H9 (cell line): ENCODE measurements at places on chromosomes 11 and 22. TPM values are rescaled to one million over a fixed set of nuclear protein-coding genes. Genes with fewer than 3 reads are reported as not detected.

Gene FBLN1
- 137 and 140 TPM in 2 replicates for total RNA-seq

Gene CCDC188
- not detected in 2 replicates for total RNA-seq

Gene DNAJB7
- total RNA-seq = not detected in 2 replicates

Gene MIAT
- 77.0 and 85.6 TPM in 2 replicates for total RNA-seq

Gene MMP3
- not detected in 2 replicates for total RNA-seq

Gene OR4D5
- total RNA-seq = not detected in 2 replicates

Gene INPP5J
- total RNA-seq = 4.7 and 4.9 TPM in 2 replicates

Gene PHOX2A
- total RNA-seq = 1.1 and 1.4 TPM in 2 replicates

DNA sequence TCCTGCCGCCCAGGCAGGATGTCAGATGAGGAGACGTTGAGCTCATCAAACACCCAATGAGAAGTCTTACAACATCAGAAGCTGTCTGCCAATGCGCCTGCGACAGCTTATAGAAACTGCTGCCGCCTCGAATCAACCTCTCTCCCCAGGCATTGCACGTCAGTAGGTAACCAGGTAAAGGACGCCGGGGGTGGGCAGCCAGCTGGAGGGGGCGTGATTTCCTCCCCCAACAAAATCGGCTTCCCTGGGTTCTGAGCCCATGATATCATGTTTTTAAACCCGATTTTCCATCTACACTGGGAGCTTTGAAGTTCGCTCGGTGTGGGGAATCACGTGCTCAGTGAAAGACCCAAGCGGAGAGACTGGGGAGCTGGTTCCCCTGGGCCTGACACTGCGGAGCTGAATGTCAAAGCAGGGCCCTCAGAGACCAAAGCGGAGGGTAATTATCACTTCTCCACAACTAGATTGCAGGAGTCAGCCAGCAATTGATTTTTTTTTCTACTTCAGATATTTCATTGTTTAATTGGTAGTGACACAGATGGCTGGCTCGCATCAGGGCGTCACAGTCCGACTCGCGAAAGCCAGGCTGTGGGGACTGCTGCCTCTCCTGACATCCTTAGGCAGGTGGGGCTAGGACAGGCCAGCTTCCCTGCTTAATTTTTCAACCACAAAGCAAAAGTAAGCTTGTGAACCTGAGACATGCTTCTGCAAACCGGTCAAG is 15.4 kb downstream of the FAM83F start:
- no peak overlapping the region for H3K27ac ChIP-seq
- peak overlapping the region; percentile 46; the same call in 2 of the 3 replicates for H3K4me3 ChIP-seq
- DNase-seq = no peak
- peaks cover 6% of the 10 kb centered on the region; the same call in 1 of the 2 replicates for H3K36me3 ChIP-seq

GRCh38 chr11:33018840-33019239 is 3.2 kb downstream of the DEPDC7 start:
- H3K27me3 ChIP-seq = no peaks in the 10 kb centered on the region
- peaks cover 2% of the 10 kb centered on the region; the same call in 1 of the 2 replicates for H3K4me1 ChIP-seq
- H3K36me3 ChIP-seq = no peaks in the 10 kb centered on the region
- H3K4me3 ChIP-seq = no peak overlapping the region
- H3K27ac ChIP-seq = no peak overlapping the region

DNA sequence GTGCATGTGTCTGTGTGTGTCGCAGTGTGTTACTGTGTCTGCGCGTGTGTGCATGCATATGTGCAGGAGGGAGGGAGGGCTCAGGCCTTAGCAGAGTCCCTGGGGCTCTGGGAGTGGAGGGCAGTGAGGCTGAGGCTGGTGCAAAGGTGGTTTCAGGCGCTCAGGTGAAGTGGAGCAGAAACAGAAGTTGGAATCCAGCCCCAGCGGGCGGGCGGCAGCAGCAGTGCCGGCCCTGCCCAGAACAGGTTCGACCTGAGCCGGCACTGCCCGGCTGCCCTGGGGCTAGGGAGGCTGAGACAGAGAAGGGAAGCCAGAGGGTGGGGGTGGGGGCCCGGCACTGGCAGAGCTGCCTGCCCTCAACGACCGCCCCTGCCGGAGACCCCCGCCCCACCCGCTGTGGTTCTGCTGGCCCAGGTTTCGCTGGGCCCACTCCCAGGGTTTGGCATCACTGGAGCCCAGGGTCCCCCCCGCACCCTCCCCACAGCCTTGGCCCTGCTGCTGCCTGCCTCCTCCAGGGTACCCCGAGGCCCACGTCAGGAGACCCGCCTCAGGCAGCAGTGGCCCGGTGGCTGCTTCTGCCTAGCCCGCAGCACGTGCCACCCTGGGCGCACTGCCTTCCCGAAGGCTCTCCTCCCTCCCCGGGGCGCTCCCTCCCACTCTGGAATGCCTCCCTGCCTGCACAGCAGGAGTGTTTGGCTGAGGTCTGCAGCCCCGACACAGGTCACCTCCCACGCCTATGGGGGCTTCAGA is 13.3 kb downstream of the ASCL2 start:
- no peaks in the 10 kb centered on the region for H3K4me1 ChIP-seq
- peak; percentile 20 for DNase-seq
- H3K27ac ChIP-seq = no peak overlapping the region
- H3K36me3 ChIP-seq = no peaks in the 10 kb centered on the region
- no peak overlapping the region for H3K4me3 ChIP-seq
- H3K27me3 ChIP-seq = no peaks in the 10 kb centered on the region

- no peak overlapping the region for H3K27ac ChIP-seq
- H3K4me3 ChIP-seq = no peak overlapping the region
- peak; percentile 34 for DNase-seq
- peaks cover 3% of the 10 kb centered on the region; the same call in 1 of the 2 replicates for H3K4me1 ChIP-seq
- H3K36me3 ChIP-seq = peaks cover 7% of the 10 kb centered on the region
Observed at GRCh38 chr11:65415499-65416340, 6.9 kb upstream of the NEAT1 start.

DNA sequence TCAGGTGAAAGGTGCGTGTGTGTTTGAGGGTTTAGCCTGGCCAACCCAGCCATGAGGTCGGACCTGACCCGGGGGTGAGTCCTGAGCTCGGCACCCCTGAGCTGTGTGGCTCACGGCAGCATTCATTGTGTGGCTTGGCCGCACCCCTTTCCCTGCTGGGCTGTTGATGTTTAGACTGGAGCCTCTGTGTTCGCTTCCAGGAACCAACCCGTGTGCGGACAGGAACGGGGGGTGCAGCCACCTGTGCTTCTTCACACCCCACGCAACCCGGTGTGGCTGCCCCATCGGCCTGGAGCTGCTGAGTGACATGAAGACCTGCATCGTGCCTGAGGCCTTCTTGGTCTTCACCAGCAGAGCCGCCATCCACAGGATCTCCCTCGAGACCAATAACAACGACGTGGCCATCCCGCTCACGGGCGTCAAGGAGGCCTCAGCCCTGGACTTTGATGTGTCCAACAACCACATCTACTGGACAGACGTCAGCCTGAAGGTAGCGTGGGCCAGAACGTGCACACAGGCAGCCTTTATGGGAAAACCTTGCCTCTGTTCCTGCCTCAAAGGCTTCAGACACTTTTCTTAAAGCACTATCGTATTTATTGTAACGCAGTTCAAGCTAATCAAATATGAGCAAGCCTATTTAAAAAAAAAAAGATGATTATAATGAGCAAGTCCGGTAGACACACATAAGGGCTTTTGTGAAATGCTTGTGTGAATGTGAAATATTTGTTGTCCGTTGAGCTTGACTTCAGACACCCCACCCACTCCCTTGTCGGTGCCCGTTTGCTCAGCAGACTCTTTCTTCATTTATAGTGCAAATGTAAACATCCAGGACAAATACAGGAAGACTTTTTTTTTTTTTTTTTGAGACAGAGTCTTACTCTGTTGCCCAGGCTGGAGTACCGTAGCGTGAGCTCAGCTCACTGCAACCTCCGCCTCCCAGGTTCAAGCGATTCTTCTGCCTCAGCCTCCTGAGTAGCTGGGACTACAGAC is 53.9 kb upstream of the PPP6R3 start:
- peaks cover 58% of the 10 kb centered on the region for H3K36me3 ChIP-seq
- H3K27ac ChIP-seq = no peak overlapping the region
- no peaks in the 10 kb centered on the region for H3K4me1 ChIP-seq

GRCh38 chr11:37404231-37404630 is 806.2 kb upstream of the RAG2 start:
- H3K27me3 ChIP-seq = no peaks in the 10 kb centered on the region
- peaks cover 2% of the 10 kb centered on the region; the same call in 2 of the 3 replicates for H3K36me3 ChIP-seq
- H3K27ac ChIP-seq = no peak overlapping the region
- DNase-seq = no peak
- H3K4me3 ChIP-seq = no peak overlapping the region
- no peaks in the 10 kb centered on the region for H3K4me1 ChIP-seq

DNA sequence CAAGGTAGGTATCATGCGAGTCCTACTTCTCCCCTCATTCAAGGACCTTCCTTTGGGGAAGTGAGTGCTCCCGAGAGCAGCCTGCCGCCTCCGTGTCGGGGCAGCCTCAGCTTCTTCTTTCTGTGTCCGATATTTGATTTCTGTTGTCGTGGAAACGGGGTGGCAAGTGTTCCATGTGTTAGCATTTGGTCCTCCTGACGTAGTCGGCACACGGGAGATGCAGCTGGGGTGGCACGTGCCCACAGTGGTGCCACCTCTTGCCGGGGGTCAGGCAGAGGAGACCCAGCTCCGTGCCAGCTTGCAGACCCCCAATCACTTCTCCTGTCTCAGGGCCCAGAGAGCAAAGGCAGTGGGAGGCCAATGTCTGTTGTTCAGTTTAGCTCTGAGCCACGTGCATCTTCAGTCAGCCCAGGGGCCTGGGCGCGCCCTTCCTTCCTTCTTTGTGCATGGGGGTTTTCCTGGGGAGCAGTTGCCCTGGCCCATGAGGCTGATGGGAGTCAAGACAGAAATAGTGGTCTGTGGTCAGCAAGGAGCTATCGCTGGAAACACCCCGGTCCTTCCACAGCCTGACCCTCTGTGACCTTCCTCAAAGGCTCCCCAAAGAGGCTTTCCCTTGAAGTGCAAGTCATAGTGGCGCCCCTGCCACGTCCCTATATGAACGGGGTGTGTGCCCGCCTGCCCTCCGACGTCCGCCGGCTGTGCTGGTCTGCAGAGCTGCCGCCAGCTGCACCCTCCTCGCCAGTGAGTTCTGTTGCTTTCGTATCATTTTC is 44.5 kb downstream of the PARVB start:
- H3K36me3 ChIP-seq = no peaks in the 10 kb centered on the region
- H3K4me3 ChIP-seq = no peak overlapping the region
- H3K4me1 ChIP-seq = peaks cover 2% of the 10 kb centered on the region; the same call in 1 of the 2 replicates
- no peak overlapping the region for H3K27ac ChIP-seq
- DNase-seq = no peak

- no peak overlapping the region for H3K4me3 ChIP-seq
- H3K27me3 ChIP-seq = no peaks in the 10 kb centered on the region; the same call in 1 of the 2 replicates
- peaks cover 5% of the 10 kb centered on the region for H3K4me1 ChIP-seq
- H3K36me3 ChIP-seq = no peaks in the 10 kb centered on the region
Observed at GRCh38 chr11:133810766-133811165, 34.5 kb downstream of the SPATA19 start.

- peaks cover 3% of the 10 kb centered on the region; the same call in 1 of the 2 replicates for H3K4me1 ChIP-seq
- H3K36me3 ChIP-seq = no peaks in the 10 kb centered on the region
- H3K27me3 ChIP-seq = no peaks in the 10 kb centered on the region
Observed at GRCh38 chr11:67576735-67577475, 6.7 kb upstream of the GSTP1 start.

DNA sequence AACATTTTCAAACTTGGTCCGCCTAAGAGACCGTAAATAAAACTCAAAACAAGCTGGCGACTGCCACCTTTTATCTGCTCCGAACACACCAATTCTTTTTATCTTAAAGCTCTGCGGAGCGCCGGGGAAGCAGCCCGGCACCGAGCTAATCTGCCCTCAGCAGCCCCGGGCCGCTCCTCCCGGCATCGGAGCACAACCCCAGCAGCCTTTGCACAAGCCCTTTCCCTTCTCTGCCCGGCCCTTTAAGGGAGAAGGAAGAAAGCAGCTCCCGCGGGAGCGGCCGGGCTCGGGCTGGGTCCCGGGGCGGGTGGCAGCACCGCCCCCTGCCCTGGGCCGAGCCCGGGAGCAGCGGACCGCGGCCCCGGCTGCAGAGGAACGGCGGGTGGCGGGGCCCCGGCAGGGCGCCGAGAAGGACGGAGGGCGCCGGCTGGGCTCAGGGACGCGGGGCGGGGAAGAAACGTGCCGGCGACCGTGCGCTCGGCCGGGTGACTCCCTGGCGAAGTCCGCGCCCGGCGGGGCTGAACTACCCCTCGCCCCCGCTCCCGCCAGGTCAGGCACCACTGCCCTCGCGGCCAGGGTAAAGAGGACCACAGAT is 133.6 kb upstream of the C11orf58 start:
- peaks cover 73% of the 10 kb centered on the region for H3K27me3 ChIP-seq
- H3K27ac ChIP-seq = no peak overlapping the region
- peak; percentile 39 for DNase-seq
- 0 out of 2 replicates have a peak, but pooled peaks cover 2% of the 10 kb centered on the region for H3K4me1 ChIP-seq
- H3K36me3 ChIP-seq = no peaks in the 10 kb centered on the region

DNA sequence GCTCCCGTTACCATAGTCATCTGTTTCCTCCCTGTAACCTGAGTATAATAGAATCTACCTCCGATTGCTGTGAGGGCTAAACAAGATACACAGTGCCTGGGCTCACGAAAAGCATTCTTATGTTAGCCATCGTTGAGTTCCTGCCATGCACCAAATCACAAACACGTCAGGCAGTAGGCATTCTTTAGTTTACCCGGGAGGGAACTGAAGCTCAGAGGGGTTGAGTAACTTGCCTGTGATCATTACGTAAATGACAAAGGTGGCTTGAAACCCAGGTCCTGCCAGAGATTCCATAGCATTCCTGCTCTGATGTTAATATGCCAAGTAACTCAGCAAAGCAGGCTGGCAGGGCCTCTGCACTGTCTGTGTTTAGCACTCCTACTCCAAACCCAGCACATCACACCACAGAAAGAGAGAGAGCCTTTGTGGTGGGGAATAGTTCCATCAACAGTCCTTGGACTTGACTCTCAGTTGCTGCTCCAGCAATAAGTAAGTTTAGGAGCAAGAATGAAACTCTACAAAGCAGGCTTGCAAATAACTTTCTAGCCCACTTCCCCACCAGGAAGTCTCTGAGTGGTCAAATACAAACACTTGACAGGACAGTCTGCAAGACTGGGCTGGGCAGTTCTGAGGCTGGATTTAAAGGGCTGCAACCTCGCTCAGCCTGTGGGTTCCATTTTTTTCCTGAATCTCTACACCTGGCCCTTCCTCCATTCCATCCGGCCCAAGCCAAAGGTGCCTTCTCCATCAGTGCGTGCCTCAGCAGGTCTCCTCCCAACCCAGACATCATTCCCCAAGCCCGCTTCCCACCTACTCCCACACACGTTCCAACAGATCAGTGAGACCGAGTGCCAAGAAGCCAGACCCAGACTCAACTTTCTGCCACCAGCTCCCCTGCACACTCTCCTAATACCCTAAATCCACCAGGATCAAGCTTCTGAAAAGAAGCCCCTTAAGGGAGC is 1.1 kb downstream of the SCN2B start:
- H3K36me3 ChIP-seq = no peaks in the 10 kb centered on the region
- DNase-seq = no peak
- H3K27ac ChIP-seq = no peak overlapping the region
- peak overlapping the region; percentile 86 for H3K4me3 ChIP-seq
- peaks cover 6% of the 10 kb centered on the region; the same call in 1 of the 2 replicates for H3K4me1 ChIP-seq
